PC-3 (cell line): ENCODE measurements at places on chromosomes 2 and 18.

DNA sequence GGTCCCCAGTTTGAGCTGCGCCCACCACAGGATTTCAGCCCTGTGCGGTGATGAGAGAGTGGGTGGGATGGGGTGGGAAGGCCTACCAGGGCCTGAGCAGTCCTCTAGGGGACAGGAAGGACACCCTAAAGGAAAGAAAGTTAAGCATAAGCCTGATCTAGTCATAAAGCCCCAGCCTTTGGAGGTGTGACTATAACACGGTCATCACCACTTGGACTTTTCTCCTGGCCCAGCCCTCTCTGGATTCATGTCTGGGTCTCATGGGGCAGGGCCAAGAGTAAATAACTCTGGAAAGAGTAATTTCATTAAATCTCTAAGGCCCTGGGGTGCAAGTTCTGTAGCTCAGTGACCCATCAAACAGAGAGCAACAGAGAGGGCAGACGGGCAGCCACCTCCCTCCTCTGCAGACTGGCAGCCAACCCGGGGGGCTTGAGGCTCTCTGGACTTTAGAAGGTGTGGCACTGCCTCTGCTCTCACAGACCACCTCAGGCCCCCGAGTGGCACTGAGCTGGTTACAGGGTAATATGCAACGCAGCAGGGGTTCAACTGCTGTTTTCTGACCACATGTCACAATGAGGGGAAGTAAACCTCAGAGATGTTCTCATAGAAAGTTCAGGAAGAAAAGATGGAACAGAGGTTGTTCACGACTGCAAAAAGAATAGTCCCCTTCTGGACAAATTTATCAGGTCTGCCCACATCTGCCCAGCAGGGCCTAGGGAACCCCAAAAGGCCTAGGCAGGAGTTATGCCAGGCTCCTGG lies 41.5 kb downstream of the TGFA start:
- DNase-seq: peak; percentile 25

GRCh38 chr18:75162467-75162866 lies 46.5 kb downstream of the PTGR3 start:
- peak; percentile 57 for DNase-seq

- DNase-seq: no peak
These were observed 380.6 kb downstream of the FBXO15 start for GRCh38 chr18:73766910-73767515.

GRCh38 chr2:70086838-70087701 lies at the start of gene PCBP1:
TSS of gene PCBP1 (plus strand) at chr2:70087477. CDS start at chr2:70087744, 267 bp downstream.
- DNase-seq: peak; percentile 87

- DNase-seq: peak; percentile 39
These were observed 694 bp downstream of the UNC50 start for GRCh38 chr2:98608962-98609604.

DNA sequence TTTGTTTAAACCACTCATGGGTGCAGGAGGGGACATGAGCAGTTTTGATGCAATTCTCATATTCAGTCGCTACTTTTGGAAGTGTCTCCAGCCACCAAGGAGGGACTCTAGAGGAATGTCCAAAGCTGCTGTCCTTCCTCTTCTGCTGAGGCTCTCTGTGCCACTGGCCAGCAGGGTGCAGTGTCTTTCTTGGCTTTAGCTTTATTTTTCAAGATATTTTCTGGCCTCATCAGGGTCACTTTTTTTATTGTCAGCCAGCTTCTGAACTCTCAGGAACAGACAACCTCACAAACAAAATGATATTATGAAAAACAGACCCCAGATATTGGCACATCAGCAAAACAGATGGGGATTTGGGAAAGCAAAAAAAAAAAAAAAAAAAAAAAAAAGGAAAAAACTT lies 289.3 kb upstream of the ZSWIM2 start:
- DNase-seq: peak; percentile 52

DNA sequence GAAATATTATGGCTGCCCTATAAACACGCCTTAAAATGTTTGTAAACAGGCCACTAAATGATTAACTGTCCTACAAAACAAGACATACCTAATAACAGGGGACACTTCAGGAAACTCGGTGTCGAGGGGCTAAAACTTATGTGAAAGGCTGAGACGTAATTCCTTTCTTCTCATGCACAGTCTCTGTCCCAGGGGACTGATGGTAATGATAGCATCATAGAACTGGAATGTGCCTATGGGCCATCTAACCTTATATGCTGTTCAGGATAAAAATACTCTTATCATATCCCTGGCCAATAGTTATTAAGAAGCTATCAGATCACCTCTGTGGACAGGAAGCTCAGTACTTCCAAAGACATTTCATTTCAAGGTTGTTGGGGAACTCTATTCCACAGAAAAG lies 252.6 kb upstream of the RASGRP3 start:
- no peak for DNase-seq

- DNase-seq: no peak
These were observed 128.6 kb downstream of the TGIF1 start for GRCh38 chr18:3578621-3579020.

- DNase-seq: no peak
These were observed 11.7 kb downstream of the ZAP70 start for GRCh38 chr2:97724946-97725688.

DNA sequence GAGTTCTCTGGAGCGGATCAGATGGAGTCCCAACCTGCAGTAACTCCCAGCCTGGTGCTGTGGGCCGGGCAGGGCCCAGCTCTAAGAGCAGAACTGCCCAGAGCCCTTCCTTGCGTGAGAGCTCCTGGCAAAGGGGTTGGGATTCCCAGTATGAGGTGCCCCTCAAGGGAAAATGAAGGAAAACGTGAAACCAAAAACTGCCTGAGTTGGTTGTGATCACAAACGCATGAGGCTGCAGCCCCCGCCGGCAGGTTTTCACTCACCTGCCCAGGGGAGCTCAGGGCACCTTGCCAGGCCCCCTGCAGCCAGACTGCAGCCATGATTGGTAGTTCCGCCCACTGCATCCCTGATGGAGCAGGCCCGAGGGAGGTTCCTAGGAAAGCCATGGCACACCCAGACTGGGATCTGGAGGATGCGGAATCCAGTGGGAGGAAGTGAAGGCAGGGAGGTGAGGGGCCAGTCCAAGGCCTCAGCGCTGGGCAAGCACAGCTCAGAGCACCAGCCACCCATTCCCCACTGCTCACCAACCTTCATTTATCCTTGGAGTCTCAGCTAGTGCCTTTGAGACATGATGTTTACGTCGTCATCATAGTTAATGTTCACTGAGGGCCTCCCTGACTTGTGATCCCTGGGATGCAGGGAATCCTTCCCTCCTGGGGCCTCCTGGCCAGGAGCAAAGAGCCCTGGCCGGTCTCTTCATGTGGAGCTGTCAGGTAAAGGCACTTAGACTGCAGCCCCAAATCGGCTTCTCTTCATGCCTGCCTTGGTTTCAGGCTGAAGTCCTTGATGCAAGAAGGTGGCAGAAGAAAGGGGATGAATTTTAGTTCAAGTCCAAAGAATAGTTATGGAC lies 103.2 kb downstream of the INHBB start:
- DNase-seq: no peak

GRCh38 chr18:75113455-75113854 lies 95.5 kb downstream of the PTGR3 start:
- no peak for DNase-seq

DNA sequence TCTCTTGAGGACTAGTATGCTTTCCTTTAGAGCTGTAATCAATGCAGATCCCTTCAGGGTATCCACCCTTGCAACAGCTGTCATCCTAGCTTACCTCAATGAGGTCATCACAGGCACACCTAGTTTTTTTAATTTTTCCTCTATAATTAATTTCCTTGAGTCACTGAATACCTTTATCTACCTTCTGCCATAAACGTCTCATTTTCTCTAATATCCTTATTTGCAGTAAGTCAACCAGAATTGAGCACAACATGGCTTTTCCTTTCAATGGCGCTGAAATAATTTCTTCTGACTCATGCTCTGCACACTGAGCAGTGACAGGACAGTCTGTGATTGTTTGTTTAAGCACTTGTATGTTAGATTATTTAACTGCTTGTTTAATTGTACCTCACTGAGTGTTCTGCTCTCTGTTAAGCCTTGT lies 49.4 kb downstream of the ETAA1 start:
- peak; percentile 73 for DNase-seq

DNA sequence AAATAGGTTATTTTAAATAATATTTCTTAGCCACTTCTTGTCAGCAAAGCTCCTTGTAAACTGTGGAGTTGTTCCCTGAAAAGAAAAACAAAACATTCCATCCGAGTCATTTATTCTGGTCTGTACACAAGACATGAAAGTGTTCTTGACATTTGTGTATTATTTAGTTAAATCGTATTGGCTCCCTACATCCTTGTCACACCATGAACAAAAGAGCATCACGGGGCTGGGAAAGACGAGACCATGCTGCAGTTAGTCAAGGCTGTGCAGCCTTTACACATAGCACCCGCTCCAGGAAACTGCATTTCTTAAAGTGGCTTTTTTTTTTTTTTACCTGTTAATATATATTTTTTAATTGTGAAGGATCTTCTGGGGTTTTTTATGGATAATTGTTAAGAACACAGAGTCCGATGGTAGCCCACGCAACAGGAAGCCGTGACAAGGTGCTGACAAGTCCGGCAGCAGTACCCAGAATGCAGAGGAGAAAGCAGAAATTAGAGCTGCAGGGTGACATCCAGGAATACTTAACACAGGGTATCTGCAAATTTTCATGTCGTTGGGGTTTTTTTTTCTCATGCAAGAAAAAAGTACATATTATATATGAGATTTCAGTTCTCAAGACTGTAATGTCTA lies 588.4 kb downstream of the ARHGAP15 start:
- DNase-seq: no peak

- peak; percentile 38 for DNase-seq
These were observed 16.6 kb downstream of the SERPINB13 start for GRCh38 chr18:63603772-63604171.

- DNase-seq: no peak
These were observed 56.3 kb downstream of the POMC start for GRCh38 chr2:25112113-25112512.

- peak; percentile 94 for DNase-seq
These were observed 5.1 kb downstream of the HNMT start for GRCh38 chr2:137969418-137969765.

- DNase-seq: no peak
These were observed 56.1 kb downstream of the SLC35F5 start for GRCh38 chr2:113700186-113700841.
